HuH-7.5 (cell line): ENCODE measurements at places on chromosomes 16 and 17.

- DNase-seq = no peak
These were observed 73.0 kb upstream of the CNTNAP4 start for GRCh38 chr16:76204249-76204648.

DNA sequence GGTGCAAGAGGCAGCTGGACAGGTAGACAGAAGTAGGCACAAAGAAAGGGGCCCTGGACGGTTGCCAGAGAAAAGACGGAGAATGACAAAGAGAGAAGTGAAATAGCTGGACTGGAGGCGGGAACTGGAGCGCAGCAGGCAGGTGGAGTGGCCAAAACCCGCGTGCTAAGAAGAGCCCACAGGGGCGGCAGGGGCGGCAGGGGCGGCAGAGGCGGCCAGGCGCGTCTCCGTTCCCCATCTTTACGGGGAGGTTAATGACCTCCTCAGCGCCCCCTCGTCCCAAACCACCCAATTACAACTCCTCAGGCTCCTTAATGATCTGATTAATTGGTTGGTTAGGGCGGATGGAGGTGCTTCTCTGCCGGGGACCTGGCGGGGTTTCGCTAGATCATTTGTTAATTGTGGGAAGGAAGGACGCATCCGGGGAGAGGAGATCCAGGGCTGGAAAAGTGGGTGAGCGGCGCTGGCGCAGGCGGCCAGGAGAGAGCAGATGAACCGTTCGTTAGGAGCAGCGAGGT is 15.4 kb upstream of the HOXB9 start:
- peak; percentile 5 for DNase-seq

GRCh38 chr16:53881371-53881770 is 177.4 kb downstream of the FTO start:
- DNase-seq = no peak

DNA sequence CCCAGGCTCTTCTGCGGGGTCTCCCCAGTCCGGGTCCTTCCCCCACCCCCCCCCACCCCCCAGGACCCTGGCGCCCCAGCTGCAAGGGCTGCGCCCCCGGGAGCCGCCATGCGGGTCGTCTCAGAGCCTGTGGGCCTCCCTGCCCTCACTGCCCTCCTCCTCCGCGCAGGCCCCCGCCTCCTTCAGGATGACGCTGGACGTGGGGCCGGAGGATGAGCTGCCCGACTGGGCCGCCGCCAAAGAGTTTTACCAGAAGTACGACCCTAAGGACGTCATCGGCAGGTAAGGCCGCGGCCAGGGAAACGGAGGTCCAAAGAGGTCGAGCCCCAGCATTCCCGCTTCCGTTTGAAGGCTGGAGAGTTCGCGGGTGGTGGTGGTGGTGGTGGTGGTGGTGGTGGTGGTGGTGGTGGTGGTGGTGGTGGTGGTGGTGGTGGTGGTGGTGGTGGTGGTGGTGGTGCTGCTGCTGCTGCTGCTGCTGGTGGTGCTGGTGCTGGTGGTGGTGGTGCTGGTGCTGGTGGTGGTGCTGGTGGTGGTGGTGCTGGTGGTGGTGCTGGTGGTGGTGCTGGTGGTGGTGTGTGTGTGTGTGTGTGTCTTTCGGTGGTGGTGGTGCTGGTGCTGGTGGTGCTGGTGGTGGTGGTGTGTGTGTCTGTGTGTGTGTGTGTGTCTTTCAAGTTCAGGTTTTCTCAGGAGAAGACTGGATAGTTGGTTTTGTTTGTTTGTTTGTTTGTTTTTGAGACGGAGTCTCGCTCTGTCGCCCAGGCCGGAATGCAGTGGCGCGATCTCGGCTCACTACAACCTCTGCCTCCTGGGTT is 615 bp downstream of the PHKG2 start:
- DNase-seq = no peak

GRCh38 chr16:85253084-85253941 is 141.0 kb upstream of the CIBAR2 start:
- DNase-seq = peak; percentile 97

DNA sequence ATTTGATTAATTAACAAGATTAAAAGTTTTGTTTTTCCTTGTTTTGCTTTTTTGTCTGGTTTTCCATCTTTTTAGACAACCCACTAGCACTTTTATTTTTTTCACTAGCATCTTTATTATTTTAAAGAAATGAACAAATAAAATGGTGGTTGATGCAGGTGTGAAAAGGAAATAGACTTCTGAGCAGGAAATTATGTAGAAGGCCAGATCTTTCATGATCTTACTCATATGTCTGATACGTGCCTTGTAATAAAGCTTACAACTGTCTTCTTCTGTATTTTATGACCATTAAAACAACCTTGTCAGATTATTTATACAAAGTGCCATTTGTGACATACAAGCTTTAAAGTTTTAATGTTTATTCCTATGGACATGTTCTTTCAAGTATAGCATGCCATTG is 6.3 kb downstream of the SLFN12L start:
- no peak for DNase-seq

DNA sequence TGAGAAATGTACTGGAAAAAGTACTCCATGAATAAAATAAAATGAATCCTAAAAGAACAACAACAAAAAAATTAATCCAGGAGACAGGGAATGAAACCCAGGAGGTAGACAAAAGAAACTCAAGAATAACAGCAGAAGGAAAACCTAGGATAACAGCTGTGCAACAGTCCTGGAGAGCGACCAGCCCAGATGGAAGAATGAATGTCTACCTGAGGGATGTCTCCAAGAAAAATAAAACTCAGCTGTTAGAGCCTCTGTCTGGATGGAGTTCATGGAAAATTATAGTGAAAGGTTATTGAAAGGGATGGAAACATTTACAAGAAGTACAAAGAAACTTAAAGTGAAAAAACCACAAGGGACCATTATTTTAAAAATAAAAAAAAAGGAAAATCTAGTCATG is 135.8 kb upstream of the CA10 start:
- DNase-seq = no peak

DNA sequence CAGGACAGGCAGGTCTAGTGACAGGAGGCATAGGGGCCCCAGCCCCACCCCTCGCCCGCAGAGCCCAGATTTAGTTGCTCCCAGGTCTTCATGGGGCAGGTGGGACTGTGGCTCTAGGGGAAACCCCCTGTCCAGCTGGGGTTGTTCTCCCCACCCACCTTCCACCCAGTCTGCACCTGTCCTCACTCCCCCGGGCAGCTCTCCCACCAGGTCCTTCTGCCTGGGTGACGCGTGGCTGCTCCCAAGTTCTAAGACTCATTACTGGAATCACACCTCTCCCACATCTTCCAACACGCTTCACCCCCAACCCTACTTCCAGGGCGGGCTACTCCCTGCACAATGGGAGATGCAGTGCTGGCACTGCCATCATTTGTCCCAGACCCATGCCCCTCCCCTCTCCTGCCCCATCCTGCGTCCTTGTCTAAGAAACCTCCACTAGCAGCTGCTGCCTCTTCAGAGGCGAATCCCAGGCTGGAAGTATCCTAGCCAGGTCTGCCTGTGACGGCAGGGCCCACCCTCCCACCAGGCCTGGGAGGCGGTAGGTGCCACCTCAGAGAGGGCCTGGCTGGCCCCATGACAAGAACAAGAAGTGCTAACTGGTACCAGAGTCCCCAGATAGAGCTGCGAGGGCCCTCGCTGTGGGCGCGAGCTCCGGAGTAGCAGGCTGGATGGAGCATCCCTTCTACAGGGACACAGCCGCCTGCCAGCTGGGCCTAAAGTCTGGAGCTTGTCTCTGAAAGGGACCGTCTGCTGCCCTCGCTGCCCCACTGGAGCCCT is 22.8 kb downstream of the GRIN2C start:
- no peak for DNase-seq

DNA sequence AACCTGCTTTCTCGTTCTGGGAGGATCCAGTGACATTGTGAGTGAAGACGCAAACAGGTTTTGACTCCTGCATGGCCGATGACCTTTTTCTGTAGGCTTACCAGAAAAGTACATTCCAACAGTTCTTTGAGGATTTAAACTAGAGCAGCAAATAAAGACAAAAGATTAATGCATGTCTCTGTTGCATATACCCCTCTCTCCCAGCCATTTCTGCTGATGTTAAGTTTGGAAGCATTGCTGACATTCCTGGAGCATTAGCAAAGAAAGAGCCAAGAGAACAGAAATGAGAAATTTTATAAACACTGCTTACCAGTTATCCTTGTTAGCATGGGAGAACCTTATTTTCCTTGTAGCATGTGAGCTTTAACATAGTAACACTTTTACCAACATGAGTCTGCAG is 49.3 kb downstream of the SIAH1 start:
- no peak for DNase-seq

- DNase-seq = no peak
These were observed 18.8 kb downstream of the DHX38 start for GRCh38 chr16:72112452-72112792.

DNA sequence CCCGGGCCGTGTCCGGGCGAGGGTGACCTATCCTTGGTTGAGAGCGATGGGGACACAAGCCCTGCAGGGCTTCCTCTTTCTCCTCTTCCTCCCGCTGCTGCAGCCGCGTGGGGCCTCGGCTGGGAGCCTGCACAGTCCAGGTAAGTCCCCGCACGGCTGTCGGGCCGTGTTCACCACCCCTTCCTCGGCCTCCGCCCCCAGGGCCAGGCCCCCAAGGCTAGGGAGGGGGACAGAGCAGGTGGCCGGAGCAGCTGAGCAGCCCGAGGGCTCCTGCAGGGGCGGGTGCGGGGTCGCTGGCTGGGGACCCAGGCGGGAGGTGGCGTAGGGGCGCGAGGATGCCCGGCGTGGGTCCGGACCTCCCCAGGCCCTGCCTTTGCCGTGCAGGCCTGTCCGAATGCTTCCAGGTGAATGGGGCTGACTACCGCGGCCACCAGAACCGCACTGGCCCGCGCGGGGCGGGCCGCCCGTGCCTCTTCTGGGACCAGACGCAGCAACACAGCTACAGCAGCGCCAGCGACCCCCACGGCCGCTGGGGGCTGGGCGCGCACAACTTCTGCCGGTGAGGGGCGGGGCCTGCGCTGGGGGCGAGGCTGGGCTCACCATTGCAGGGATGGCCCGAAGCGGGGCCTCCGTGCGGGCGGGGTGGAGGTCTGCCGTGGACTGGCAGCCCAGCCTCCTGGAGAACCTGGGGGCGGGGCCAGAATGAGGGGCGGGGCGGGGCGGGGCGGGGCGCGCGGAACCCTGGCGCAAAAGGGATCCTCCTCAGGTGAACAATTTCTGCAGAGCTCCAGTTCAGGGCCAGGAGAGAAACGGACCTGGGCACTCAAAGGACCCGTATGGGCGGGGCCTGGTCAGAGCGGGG is 631 bp downstream of the KREMEN2 start:
- DNase-seq = peak; percentile 94

- DNase-seq = no peak
These were observed 344.0 kb downstream of the FOXL1 start for GRCh38 chr16:86922311-86922710.

DNA sequence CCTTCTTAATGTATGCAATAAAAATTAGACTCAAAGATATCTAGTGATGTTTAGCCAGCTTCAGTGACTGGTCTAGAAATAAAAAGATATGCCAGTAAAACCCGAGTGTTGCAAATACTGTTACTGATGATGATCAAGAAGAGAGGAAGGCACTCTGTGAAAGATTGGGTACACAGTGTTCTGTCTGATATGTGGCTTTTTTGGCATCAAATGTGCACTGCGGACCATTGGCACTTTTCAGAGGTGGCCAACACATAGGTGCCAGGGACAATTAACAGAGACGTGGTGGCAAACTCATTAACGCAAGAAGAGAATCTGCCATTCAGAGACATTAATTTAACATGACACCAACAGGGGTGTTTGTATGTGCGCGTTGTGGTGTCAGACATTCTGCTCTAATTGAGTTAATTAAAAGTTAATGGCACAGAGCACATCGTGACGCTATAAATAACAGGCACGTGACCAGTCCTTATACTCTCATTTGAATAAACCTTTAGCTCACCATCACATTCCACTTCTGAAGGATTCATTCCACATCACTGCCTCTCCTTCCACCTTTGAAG is 549.3 kb upstream of the HSBP1 start:
- no peak for DNase-seq

GRCh38 chr17:17877529-17878358 is 41.0 kb upstream of the SREBF1 start:
- DNase-seq = no peak

- no peak for DNase-seq
These were observed 30.8 kb downstream of the HLF start for GRCh38 chr17:55295411-55296170.

GRCh38 chr17:4090898-4091297 is 51.9 kb downstream of the ZZEF1 start:
- no peak for DNase-seq

GRCh38 chr17:79936641-79937381 is 97.6 kb upstream of the CBX4 start:
- no peak for DNase-seq

DNA sequence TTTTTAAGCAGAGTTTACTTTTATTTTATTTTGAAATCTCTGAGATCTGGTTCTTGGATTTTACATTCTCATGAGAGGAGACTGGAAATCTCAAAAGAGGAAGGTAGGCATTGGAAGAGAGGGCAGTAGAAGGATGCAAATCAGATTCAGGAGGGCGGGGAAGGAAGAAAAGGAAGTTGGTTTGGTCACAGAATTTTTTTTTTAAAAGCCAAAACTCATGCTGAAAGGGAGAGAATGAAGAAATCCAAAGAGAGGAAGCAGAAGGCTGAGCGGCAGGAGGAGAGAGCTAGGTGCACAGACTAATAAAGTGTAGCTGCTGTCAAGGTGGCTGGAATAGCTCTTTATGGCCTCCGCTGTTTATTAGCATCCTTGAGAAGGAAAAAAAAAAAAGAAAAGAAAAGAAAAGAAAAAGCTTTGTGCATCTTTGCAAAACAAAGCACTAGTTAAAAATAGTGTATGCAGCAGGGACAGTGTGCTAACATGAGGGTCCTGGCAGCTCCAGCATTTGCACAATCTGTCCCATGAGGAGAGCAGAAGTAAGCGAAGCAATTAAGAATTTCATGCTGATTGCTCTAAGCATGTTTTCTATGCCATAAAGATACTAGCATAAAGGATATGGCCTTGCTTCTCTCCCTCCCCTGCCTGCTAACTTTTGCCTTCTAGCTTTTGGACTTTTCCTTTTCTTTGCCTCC is 194.2 kb downstream of the ZFHX3 start:
- DNase-seq = no peak

DNA sequence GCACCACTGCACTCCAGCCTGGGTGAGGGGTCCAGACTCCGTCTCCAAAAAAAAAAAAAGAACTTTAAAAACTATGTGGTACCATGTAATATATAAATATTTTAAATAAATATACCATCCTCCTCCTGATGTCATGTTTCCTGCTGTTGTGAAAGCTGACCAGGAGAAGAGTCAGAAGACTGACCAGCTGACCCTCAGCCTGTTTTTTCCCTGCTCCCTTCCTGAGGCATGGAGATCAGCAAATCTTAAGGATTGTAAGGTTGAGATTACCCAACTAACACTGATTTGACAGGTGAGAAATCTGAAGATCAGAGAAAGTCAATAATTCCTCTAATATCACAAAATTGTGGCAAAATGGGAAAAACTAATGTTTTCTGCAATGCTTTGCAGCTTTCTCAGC is 18.1 kb downstream of the NCOR1 start:
- no peak for DNase-seq
